Smooth muscle cell of bladder (primary cell): ENCODE measurements at places on chromosomes 2 and 18. TPM values are rescaled to one million over a fixed set of nuclear protein-coding genes. Genes with fewer than 3 reads are reported as not detected.

Gene BAZ2B
- total RNA-seq, result 36.6 and 41.4 TPM in 2 replicates

Gene MBD1
- total RNA-seq, result 55.6 and 75.3 TPM in 2 replicates

Gene SERPINB3
- 0.28 TPM in 1 of 2 replicates, not detected in the other for total RNA-seq

Gene UGT1A1
- not detected in 2 replicates for total RNA-seq

Gene SLC8A1
- total RNA-seq, result 13.1 and 19.8 TPM in 2 replicates

Gene CAPN14
- total RNA-seq, result under 0.01 and 0.09 TPM in 2 replicates

Gene TMEM198
- total RNA-seq, result 1.3 and 1.8 TPM in 2 replicates

Gene DCC
- total RNA-seq, result not detected in 2 replicates
